ENCODE measurements at places on chromosomes 16 and 17. TPM values are rescaled to one million over a fixed set of nuclear protein-coding genes. Genes with fewer than 3 reads are reported as not detected.

- no peak for DNase-seq
These were observed 164.4 kb upstream of the CIBAR2 start for GRCh38 chr16:85276721-85277120.

WNK4 gene
- total RNA-seq: not detected

DNA sequence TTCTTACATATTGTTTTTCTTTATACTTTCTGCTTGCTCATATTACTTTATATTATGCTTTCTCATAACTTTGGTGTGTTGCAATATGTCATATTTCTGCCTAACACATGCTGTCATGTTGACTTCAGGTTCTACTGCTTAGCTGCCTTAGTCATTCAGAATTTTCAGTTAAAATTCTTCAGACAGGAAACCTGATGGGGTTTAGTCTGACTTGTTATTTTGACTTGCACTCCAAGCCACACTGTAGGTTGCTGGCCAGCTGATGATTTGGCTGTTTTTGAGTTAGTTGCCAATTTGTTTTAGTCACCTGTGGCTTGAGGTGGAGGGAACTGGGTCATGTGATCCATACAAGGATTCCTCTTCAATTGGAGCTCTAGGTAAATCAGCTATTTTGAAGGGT, 315.4 kb downstream of the MAP2K6 start:
- DNase-seq: no peak

DNA sequence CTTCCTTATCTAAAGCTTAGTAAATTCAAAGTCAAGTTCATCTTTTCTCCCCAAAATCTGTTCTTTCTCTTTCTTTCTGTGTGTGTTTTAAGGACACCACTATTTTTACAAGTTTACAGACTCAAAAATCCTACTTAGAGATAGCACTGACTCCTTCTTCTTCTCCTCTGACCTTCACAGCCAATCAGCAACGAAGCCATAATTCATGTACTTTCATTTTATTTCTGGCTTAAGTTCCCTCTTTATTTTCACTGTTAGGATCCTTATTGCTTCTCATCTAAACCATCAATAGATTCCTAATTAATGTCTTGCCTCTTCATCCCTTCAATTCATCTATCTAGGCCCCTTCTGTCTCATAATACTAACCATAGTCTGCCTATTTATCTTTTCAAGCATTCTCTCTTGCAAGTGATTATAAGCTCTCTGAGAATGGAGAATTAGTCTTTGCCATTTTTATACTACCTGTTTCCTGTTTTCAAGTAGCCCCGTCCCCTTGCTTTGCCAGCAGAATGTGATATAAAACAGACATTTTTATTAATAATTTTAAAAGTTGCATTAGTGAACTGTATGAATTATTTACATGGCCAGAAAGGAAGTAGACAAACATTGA, 27.0 kb downstream of the CDC27 start:
- no peak for DNase-seq

GRCh38 chr17:82921426-82921825, 81.6 kb upstream of the ZNF750 start:
- DNase-seq: no peak

GRCh38 chr17:373613-374230, 21.1 kb upstream of the RPH3AL start:
- no peak for DNase-seq

C17orf100 gene
- total RNA-seq: 0.31 TPM

SP2 gene
- total RNA-seq: 1.8 TPM

SLFN14 gene
- not detected for total RNA-seq

CLDN6 gene
- 0.52 TPM for total RNA-seq

- DNase-seq: peak; percentile 22
These were observed at the start of gene PLCG2 for GRCh38 chr16:81778861-81779535. TSS of gene PLCG2 (plus strand) at chr16:81779291. CDS start at chr16:81785990, 6,699 bp downstream.

DNA sequence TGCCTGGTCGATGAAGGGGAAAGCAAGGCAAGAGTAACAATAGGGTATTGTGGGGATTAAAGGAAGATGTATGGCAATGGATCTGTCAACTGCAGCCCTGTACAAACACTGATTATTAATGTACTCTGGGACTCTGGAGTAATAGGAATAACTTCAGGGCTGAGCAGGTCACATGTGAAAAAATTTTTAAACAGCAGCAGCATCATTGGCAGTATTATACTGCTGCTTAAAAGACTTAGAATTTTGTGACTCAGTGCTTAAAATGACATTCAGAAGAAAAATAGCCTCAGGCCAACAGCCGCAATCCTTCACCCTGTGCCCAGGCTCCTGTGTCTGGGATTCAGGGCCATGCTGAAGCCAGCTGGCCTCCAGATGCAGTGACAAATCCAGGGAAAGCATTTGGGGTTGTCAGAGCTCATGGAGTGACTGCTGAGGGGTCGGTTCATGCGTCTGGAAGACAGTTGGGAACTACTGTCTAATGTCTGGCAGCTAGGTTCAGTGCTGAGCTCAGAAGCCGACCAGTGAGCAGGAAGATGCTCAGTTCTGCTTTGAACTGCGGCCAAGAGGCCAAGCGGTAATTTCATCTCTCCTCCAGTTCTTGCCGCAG, 22.2 kb downstream of the TEX2 start:
- peak; percentile 61 for DNase-seq

- no peak for DNase-seq
These were observed 237.7 kb upstream of the ZFHX3 start for GRCh38 chr16:73285436-73286201.

DNA sequence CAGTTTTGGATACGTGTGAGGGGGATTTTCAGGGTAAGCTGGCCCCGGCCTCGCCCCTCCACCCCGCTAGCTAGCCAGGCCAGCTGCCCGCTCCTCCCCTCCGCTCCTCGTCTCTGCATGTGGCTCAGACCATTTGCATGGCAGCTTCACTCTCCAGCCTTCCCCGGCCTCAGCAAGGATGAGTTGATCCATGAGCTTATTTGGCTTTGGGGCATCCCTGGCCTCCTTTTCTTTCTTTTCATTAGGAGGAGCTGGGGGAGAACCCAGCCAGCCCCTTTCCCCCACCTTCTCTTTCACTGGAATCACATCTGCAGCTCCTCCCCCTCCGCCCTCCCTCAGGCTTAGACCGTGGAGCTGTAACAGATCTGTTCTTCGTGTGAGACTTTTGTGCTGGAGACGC, 30.7 kb downstream of the ELAC2 start:
- DNase-seq: no peak

DNA sequence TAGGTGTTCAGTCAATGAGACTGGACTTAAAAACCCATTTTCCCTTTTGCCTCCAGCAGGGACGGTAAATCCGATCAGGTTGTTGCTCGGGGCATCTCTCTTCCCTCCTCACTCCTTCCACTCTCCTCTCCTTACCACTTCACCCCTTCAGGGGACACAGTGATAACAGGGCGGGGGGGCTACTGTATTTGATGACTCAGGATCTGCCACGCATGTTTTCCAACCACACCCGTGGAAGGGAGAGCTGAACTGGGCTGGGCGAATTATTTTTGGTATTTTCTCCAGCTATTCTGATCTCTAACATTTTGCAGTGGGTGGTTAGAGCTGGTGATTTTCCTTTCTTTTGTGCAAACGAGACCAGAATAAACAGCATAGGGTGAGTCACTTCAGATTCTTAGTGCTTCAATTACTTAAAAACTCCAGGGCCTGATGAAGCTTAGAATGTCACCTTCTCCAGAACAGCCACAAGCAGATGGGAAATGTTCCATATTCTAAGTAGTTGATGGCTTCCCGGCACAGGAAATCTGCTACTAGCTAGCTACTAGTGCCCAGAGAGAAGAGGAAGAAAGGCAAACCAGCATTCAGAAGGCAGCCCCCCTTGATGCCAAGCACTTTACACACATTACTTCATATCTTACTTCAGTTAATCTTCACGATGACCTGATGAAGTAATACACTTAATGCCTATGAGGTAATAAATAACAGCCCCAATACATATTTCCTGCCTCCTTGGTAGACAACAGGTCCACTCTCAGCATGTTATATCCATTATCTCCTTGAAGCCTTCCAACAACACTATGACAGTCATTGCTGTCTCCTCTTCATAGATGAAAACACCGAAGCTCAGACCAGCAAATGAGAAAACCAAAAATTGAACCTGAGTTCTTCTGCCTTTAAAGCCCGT, 74.1 kb downstream of the ASIC2 start:
- DNase-seq: no peak
